ENCODE measurements at places on chromosomes 1 and 21.

GRCh38 chr21:42044871-42045495, 26.1 kb upstream of the UMODL1 start:
- no peak for DNase-seq

DNA sequence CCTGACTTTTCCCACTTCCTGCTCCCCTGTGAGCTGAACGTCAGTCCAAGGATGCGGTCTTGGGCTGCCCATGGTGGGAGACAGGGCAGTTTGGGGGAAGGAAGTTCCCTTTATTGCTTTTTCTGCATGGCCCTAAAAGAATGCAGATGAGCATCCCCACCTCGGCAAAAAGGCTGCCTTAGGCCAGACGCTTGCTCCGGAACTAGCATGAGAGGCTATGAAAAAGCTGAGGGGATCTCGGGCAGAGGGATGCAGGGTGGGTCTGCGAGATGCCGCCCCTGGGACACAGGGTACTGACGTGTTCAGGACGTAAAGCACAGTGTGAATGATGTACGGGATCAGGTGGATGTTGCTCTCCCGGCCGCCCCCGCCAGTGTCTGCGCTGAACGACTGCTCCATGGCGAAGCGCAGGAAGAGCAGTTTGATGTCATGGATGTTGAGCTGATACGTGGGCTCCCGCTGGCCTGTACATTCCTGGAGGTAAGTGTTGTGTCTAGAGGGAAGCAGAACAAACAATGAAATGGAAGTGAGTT, 125.8 kb downstream of the UBR4 start:
- DNase-seq, result no peak

GRCh38 chr1:114339379-114339778, 171.6 kb downstream of the TRIM33 start:
- no peak for DNase-seq

GRCh38 chr1:73914951-73915350, 283.0 kb downstream of the LRRIQ3 start:
- DNase-seq, result no peak

DNA sequence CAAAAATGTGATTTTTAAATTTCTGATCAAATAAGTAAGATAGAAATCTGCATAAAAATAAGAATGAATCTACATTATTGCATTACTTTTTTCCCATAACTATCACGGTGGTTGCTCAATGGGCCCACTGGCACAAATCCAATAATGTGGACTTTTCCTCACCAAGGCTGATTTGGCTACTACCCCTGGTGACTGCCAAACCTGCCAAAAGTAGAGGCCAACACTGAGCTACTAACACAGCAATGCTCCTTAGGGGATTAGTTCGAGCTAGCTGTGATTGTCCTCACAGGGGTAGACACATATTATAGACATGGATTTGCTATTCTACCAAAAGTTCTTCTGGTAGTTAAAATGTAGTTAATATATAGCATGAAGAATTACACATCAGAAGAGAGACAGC, 107.7 kb upstream of the ZNHIT6 start:
- no peak for DNase-seq

- DNase-seq, result no peak
Observed at GRCh38 chr1:204479387-204480136, 15.0 kb downstream of the PIK3C2B start.

DNA sequence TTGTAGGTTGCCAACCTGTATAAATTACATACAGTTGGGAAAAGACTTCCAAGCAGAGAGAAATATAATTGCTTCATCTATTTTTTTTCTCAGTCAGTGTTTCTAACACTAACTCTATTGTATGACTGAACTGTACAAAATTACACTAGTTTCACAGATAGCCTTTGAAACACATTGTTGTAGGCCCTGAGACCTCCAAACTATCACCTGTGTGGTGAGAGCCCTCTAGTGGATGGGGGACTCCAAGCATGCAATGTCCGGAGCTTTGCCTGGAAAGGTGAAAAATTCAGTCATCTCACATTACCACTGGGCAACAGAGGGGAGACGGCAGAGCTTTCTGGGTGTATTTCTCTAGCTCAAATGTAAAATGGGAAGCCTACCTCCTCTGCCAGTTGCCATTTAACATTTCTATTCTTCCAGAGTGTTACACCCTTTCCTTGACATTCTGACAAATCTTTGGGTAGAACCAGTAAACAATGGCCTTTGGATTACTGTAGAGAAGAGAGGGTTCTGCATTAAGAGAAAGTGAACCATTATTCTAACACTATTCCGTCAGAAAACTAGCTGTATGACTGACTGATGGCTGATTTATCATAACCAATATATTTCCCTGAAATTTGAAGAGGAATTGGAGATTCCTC, 212.2 kb downstream of the LYPLAL1 start:
- DNase-seq, result no peak

DNA sequence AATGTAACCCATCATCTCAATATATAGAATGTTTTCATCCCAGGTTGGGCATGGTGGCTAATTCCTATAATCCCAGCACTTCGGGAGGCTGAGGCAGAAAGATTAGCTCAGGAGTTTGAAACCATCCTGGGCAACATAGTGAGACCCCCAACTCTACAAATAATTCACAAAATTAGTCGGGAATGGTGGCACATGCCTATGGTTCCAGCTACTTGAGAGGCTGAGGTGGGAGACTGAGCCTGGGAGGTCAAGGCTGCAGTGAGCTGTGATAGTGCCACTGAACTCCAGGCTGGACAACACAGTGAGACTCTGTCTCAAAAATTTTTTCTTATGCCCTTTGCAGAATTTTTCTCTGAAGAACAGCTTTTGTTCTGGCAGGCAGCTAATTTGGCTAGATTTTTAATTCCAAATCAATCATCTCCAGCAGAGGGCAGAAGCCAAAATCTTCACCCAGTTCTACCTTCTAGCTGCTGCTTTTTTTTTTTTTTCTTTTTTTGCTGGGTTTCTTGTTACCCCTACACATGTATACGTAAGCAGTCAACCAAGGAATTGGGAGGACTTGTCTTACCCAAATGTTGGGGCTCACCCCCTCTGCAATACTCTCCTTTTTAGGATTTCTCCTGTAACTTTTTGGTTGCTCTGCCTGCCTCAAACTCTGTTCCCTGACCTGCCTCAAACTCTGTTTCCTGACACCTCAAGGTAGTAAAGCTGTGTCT, 2.7 kb upstream of the RAD54L start:
- no peak for DNase-seq

- DNase-seq, result no peak
Observed at GRCh38 chr1:165524639-165525285, 19.0 kb upstream of the LRRC52 start.

- no peak for DNase-seq
Observed at GRCh38 chr1:171438441-171438840, 46.9 kb upstream of the PRRC2C start.

GRCh38 chr1:50300297-50300696, 122.9 kb downstream of the DMRTA2 start:
- DNase-seq, result no peak

GRCh38 chr1:61501971-61502916, 222.7 kb downstream of the TM2D1 start:
- no peak for DNase-seq

GRCh38 chr1:101316799-101317198, 80.0 kb downstream of the S1PR1 start:
- no peak for DNase-seq

DNA sequence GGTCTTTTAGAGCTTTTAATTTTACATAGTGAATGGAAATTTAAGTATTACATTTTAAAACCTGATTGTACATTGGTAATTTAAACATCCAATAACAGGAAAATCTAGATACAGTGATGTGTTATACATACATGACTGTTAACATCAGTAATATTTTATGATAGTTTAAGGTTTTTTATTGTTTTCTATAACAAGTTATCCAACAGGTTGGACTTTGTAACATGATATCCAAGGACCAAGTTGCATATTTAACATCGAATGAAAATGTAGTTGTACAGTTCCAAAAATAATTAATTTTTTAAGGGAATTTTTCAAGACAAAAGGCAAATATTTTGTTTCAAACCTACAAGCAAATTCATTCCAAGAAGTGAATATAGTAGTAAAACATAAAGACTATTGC, 14.3 kb downstream of the GLRX2 start:
- DNase-seq, result no peak

GRCh38 chr1:71593523-71593922, 512.7 kb upstream of the ZRANB2 start:
- no peak for DNase-seq

GRCh38 chr1:145804235-145805045, 19.5 kb downstream of the RNF115 start:
- DNase-seq, result no peak

DNA sequence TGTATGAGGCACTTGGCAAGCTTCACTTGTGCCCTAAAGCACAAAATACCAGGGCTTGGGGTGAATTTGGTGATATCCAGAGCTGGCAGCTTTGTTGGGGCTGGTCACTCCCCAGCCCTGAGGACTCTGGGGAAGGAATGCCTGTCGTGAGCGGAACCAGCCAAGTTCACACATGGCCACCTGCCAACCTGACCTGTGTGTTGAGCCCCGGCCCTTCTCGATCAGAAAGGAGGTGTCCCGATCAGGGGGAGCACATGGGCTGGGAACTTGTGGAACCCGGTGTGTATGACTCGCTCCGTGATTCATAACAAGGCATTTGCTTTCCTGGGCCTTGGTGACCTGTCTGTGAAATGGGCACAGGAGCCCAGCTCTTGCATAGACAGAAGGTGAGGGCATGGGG, 43.1 kb downstream of the AGPAT3 start:
- DNase-seq, result no peak

DNA sequence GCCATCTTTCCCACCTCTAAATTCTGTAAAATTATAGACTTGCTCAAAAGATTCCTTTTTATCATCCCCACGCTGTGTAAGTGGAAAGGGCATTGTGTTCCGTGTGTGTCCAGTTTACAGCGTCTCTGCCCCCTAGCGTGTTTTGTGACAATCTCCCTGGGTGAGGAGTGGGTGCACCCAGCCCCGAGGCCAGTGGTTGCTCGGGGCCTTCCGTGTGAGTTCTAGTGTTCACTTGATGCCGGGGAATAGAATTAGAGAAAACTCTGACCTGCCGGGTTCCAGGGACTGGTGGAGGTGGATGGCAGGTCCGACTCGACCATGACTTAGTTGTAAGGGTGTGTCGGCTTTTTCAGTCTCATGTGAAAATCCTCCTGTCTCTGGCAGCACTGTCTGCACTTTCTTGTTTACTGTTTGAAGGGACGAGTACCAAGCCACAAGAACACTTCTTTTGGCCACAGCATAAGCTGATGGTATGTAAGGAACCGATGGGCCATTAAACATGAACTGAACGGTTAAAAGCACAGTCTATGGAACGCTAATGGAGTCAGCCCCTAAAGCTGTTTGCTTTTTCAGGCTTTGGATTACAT, 61.9 kb downstream of the POFUT2 start:
- DNase-seq, result no peak

- DNase-seq, result no peak
Observed at GRCh38 chr1:33148615-33149014, 33.2 kb downstream of the TRIM62 start.

DNA sequence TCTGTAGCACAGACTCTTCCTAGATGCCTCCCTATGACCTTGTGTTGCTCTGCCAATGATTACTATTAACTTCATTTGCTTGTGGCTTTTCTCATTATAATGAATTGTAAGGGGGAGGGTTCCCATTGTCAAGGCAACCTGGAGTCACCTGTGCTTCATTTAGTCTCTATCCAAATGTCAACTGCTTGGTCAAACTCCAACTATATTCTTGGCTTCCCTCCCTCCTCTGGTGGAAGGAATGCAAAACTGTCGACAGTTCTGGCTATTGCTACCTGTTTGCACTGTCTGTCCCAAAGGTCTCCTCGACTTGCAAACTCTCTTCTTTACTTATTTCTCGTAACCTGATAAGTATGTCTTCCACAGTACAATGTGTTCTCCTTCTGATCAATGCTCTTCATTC, 100.3 kb downstream of the CACNA1E start:
- no peak for DNase-seq

- peak; percentile 58 for DNase-seq
Observed at GRCh38 chr1:110207831-110208230, 2.3 kb upstream of the KCNC4 start.

DNA sequence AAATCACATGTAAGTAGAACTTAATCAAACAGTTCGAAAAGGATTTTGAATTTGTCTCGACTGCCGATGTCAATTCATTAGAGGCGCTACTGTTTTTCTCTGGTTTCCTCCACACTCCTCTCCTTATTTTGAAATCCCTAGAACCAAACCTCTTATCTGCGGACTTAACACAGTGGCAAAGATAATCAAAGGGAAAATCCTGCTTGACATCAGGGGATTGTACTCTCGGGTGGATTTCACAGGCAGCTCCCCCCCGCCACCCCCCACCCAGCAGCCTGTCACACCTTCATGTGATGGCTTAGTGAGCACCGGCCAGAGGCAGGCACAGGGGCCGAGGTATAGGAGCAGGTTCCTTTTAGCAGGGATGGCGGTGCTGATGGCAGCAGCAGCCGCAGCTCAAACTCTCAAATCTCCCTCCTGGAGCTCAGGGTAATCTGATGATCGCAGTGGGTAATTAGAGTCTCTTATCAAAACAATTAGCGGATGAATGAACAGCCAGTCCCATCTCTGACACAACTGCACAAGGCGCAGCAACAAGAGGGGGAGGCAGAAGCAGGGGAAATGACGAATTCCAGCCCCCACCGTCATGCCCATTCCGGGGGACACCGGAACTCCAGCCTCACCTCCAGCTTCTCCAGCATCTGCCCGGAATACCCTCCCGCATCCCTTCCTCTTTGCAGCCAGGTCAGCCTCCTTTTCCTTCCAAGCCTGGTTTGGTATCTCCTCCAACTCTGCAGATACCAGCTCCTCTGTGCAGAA, 80.3 kb downstream of the SSBP3 start:
- no peak for DNase-seq

DNA sequence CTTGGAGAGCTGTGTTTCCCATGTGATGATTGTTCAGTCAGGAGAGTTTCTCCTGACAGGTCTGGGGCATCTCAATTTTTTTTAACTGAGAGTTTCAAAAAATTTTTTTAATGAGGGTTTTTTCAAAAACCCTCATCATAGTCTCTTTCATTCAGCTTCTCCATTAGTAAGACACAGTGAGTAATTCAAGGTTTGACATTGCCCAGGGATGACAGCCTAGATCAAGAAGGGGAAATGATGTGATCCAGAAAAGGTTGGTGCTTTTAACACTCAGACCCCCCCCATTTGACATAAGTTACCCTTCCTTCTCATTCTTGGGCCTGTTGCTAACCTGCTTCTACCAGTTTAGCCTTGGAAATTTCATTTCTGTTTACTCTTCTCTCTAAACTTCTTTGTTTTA, 189.4 kb upstream of the HOOK1 start:
- DNase-seq, result no peak

DNA sequence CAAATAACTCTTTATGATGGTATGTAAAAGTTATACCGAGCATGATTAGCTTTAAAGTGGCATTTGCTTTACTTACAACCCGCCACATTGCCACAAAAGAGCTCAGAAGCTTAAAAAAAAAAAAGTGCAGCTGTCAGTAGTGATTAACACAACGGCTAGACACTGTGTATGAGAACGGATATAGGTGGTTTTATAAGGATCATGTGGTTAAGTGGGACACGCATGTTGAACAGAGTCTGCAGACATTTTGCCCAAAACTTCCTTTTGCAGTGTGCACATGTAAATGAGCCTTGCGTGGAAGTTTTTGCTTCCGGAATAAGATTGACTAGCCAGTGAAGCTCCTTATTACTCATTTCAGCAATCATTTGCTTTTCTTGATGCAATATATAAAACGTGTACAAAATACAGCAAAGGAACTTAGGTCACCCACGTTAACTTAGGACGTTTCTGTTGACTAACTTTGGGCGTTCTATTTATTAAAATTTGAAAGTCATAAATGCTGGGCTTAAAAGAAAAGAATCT, 58.7 kb upstream of the RGS1 start:
- no peak for DNase-seq

- no peak for DNase-seq
Observed at GRCh38 chr1:200115532-200115931, 88.0 kb downstream of the NR5A2 start.

Data from activated CD4-positive, CD25-positive, alpha-beta regulatory T cell (primary cell).